ENCODE measurements at places on chromosomes 2 and 18. TPM values are rescaled to one million over a fixed set of nuclear protein-coding genes. Genes with fewer than 3 reads are reported as not detected.

- DNase-seq, result peak; percentile 46
Measured at GRCh38 chr2:25521665-25522387, 151.6 kb downstream of the DTNB start.

DNA sequence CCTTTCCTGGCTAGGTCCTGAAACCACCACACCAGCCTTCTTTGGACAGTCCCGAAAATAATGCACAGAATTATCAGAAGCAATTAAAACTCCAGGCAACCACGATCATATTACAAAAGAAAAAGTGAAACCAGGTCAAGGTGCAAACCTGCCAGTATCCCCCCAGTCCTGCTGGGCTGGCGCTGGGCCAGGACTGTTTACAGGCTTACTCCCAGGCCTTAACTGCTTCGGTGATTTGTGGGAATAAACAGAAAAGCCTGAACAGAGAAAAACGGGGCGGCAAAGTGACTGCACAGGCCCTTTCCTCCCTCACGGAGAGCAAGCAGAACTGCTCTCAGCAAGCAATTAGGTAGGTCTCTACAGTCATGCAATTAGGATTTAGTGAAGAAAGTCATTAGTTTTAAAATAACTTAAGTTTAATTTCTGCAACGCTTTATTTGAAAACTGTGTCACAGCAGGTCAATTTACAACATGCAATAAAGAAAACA is 1.3 kb downstream of the HDAC4 start:
- DNase-seq, result no peak

- no peak for DNase-seq
Measured at GRCh38 chr2:110874453-110875383, 142.3 kb downstream of the ACOXL start.

GRCh38 chr2:230762317-230762896 is 49.8 kb downstream of the CAB39 start:
- DNase-seq, result no peak

DNA sequence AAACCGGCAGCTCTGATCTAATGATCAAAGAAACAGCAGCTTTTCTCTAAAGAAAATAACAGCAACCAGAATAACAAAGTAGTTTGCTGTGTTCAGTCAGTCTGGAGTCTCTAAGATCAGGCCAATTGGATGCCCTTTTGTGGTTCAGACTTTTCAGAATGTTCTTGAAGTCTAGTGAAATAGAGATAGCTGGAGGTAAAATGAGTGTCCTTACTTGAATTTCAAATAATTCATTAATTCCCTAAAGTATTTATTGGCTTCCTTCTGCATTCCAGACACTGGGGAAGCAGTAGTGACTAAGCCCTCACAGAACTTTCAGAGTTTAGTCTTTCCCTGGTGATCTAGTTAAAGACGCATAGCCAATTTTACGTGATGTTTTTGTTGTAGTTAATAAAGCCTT is 58.7 kb downstream of the C18orf54 start:
- DNase-seq, result no peak

DNA sequence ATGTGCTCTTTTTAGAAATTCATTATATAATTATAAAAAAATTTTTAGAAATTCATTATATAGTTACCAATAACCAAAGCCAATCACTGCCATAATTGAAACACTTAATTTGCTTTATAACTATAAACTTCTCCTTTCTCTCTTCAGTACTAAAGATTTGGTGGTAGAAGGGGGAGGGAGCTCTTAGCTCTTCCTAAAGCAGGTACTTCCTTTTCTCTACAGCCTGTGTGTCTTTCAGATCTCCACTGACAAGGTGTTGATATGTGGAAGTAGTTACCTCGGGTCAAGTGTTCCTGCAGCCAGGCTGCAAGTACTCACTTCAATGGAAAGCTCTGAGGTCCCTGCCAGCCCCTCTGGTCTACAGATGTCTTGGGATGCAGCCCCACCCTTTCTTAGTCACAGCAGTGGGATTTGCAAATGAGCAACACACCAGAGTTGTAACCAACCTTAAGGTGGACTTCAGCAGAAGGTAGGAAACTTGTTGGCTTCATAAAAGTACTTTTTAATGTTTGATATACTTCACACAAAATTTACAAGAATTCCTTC is 690.0 kb downstream of the ARHGAP15 start:
- DNase-seq, result no peak

GRCh38 chr2:124027182-124027581 is 2.1 kb downstream of the CNTNAP5 start:
- peak; percentile 6 for DNase-seq

DNA sequence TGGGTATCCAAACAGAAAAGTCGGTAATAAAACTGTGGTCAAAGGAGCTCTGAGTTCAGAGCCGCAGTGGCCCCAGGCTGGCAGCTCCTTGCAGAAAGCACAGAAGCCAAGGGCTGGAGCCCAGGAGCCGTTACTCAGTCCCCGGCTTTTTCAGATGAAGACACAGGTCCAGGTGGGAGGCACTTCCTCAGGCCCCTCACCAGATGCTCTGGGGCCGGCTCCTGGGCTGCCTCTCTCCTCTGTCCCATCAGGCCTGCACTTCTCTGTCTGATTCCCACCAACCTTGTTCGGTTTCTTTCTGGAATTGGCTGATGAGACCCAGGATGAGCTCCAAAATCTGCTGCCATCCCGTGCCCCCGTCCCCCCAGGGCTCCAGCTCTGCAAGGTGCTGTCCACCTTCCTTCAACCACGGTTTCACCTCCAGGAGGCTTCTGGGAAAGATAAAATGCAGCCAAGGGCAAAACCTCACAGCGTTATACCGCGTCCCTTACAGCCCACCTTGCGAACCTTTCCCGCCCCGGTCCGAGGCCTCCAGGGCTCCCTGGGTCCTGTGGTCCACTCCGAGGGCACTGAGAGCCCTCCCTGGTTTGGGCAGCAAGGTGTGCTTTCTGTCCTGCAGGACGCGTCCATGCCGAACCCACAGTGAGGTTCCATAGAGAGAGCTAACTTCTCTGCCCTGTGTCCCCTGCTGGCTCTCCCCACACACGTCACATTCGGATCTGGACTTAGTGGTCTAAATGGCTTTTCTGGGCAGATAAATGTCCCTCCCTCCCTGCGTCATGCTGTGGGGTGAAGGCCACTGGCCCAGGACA is 102.9 kb downstream of the TPO start:
- no peak for DNase-seq

GRCh38 chr2:63186331-63186730 is 135.7 kb downstream of the OTX1 start:
- DNase-seq, result no peak

DNA sequence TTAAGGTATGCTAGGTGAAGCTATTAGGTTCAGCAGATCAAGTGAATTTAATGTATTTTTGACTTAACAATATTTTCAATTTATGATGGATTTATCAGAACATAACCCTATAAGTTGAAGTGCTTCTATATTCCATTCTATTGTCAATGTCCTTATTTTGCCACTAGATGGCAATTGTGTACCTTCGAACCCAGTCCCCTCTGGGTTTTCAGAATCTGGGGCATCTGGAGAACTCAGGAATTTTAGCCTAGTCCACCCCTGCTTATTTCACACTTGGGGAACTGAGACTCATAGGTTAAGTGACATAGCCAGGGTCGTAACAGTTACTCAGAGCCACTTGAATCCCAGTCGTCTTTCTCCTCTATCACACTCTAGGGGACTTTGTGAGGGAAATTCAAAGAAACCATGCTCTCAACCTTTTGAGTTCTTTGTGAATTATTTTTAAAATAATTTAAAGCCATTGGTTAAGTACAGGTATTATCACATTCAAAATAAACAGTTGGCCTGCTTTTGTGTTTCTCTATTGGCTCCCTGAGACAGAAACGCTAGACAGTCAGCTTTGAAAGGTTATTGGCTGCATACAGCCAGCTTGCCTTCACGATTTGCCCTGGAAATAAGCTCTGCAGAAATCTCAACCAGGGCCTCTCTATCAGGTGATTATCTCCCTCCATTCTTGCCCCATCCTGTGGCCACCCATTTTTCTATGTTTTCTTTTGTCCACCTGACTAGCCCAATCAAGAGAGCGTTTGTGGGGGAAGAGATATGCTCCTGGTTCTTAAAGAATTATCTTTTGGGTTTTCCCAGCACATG is 145.0 kb downstream of the TTC27 start:
- DNase-seq, result peak; percentile 31

DNA sequence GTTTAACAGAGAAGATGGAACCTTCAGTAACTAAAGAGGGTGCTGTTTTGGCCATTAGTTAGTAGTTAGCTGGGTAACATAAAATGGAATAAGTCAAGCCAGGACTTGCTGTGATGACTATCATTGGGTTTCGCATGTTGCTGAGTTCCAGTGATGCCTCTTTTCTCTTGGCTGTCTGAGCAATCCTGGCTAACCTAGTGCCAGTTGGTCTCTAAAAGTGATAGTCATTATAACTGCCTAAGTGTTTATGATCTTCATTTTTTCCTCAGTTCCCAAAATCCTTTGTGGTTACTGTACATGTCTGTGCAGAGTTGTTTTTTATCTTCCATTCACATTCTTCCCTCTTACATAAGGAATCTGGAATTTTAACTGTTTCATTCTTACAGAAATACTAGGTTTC is 33.4 kb downstream of the WDR43 start:
- no peak for DNase-seq

GRCh38 chr2:25104736-25105135 is 62.9 kb downstream of the EFR3B start:
- DNase-seq, result no peak

DNA sequence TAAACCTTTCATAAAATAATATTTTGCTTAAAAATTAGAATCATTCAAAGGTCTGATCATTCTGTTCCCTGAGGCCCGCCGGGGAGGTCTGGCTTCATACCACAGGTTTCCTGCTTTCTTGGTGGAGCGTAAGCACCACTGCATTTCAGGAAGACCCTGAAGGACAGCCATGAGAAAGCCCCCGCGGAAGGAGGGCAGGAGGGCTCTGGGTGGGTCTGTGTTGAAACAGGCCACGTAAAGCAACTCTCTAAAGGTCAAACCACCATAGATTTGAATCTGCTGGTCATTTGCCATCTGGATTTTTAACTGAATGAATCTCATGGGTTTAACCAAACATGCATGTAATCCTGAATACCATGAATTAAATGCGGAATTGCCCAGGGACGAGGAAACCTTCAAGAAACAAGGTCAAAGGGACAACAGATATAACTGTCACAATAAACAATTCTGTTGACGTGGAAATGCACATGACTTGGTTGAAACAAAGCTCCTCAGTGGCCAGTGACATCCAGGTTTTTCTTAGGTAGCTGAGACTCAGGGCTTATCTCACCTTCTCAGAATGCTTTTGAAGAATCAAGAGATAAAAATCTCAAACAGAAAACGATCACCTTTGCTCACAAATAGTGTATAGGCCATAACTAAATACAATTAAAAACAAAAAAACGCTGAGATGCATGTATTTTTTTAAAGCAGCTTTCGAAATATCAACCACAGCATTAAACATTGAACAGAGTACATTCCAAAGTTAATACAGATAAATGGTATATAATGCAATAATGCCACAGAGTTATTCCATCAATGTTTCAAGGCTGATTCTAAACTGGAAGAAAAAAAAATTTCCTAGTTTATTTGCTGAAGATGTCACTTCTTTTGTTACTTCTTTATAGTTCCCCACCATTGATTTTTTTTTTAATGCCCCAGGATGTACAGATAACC is 193.2 kb downstream of the BCL2 start:
- DNase-seq, result no peak

GRCh38 chr2:220940646-220941045 is 631.5 kb downstream of the EPHA4 start:
- no peak for DNase-seq

- DNase-seq, result no peak
Measured at GRCh38 chr18:39951142-39951720, 2003.8 kb upstream of the PIK3C3 start.

DNA sequence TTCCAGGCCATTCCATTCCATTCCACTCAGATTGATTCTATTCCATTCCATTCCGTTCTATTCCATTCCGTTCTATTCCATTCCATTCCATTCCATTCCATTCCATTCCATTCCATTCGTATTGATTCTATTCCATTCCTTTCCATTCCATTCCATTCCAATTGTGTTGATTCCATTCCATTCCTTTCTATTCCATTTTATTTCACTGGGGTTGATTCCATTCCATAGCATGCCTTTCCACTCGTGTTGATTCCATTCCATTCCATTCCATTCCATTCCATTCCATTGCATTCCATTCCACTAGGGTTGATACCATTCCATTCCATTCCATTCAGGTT is 1142.3 kb downstream of the RPIA start:
- DNase-seq, result no peak

DNA sequence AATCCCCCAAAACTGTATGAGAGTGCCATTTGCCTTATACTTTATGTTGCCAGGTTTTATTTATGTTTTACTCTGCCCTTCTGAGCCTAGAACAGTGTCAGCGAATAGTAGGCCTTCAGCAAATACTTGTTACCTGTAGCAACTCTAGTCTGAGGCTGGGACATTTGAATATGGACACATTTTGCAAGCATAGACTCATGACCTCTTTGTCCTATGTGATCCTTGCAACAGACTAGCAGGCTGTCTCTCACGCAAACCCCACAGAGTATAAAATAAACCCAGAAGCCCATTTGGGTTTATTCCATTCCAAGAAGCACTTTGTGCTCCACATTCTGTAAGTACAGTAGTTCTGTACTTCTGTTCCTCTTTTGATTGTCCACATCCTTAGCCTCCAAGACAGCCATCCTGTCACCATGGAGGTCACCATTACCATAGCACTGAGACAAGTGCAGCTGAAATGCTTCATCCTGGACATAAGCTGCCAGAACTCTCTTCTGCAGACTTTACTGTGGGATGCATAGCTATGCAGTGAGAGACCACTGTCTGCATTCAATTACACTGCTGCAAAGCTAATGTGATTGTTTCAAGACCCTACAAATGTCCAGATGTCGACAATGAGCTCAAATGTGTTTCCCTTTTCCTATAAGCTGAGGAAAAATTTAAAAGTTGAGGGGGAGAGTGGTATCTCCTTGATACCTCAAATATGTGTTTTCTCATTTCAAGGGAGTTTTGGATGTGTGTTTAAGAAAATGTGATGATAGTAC is 425.7 kb downstream of the PID1 start:
- no peak for DNase-seq

DNA sequence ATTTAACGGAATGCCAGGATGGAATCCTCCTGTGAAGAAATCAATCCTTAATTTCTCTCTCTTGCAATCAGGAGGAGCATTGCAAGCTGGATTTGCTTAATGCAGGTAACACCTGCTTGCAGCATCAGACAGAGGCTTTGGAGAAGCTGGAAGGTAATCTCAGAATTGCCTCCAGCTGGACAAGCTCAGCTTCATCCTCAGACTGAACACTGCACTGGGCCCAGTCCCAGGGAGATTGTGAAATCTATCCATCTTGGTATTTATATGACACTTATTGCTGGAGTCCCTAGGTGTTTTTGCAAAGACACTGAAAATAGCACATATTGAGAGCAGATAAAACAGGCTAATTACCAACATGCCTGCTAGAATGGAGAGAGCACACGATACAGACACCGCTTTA is 179.4 kb upstream of the SESTD1 start:
- DNase-seq, result no peak

Gene FAM228A
- total RNA-seq, result 0.37 TPM

Gene PSMG2
- total RNA-seq, result 48.1 TPM

Gene C1GALT1C1L
- total RNA-seq, result 0.90 TPM

Gene GBX2
- not detected for total RNA-seq

Gene CCBE1
- total RNA-seq, result 5.6 TPM

Gene BMP10
- not detected for total RNA-seq

Gene SLC25A12
- 120 TPM for total RNA-seq

Gene CRYGC
- total RNA-seq, result not detected

Gene POLR1B
- total RNA-seq, result 12.9 TPM
